Stimulated activated CD8-positive, alpha-beta memory T cell treated with anti-CD3 and anti-CD28 coated beads, Interleukin-15, amount 100 ng/mL, for 48 hours (primary cell): ENCODE measurements at places on chromosomes 1 and 21.

GRCh38 chr1:20935717-20936116 is 148.6 kb upstream of the HP1BP3 start:
- no peak for DNase-seq

GRCh38 chr1:53661496-53661895 is 77.5 kb downstream of the GLIS1 start:
- no peak for DNase-seq

DNA sequence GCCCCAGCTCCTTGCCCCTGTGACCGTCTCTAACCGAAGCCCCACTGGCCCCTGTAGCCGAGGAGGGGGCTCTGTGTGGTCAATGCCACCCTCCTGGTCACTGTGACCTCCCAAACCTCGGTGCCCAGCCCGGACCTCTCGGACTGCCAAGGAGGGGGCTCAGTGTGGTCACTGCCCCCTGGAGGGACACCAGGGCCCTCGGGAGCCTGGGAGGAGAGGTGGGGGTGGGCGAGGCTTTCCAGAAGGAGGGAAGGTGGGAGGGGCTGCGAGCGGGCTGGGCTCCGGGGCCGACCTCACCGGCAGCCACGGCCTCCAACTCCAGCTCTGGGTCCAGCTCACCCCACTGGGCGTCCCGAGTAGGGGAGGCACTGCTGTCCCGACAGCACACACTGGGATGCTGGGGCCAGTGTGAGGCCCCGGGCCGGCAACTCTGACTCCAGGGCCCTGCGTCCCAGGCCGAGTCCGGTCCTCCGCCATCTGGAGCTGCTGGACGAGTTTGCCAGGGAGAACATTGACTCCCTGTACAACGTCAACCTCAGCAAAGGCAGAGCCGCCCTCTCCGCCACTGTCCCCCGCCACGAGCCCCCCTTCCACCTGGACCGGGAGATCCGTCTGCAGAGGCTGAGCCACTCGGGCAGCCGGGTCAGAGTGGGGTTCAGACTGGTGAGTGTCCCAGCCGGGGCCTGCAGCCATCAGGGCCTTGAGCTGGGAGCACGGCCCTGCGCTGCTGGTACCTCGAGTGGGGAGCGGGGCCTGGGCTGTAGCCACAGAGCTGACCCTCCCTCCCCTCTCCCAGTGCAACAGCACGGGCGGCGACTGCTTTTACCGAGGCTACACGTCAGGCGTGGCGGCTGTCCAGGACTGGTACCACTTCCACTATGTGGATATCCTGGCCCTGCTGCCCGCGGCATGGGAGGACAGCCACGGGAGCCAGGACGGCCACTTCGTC is 6.4 kb downstream of the SCNN1D start:
- no peak for DNase-seq

- DNase-seq = no peak
These were observed 41.8 kb downstream of the PHC2 start for GRCh38 chr1:33388805-33389771.

DNA sequence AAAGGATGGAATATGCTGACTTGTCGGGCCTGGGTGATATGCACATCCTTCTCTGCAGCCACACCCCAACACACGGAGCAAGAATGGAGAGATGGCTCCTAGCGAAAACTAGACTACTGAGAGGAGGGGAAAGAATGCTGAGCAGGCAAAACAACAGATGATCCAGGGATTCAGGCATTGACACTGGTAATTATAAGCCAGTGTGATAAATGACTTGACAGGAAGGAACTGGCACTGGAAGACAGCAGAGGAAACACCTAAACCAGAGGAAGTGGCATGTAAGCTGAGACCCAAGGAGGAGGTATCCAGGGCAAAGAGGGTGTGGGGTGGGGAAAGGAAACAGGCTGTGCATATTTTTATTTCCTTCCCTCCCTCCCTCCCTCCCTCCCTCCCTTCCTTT is 31.7 kb upstream of the KHDRBS1 start:
- no peak for DNase-seq

GRCh38 chr1:40199126-40199525 is 37.9 kb downstream of the RLF start:
- DNase-seq = no peak
